ENCODE measurements at places on chromosomes 6 and 20.

DNA sequence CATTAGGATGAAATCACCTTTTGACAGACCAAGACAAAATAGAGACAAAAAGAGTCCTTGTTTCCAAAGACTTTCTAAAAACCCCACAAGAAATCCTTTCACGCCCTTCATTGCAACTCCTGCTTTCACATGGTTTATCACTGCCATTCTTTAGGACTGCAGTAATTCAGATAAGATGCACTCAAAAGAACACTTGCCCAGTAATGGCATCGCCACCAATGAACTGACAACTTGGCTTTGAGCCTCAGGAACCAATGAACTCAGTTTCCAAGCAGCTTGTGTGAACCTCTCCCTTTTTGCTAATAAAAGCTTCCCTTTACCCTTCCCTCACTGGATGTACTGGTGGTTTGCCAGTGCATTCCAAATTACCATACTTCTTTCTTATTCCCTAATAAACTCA is 21.8 kb downstream of the OSTM1 start:
- DNase-seq = no peak

DNA sequence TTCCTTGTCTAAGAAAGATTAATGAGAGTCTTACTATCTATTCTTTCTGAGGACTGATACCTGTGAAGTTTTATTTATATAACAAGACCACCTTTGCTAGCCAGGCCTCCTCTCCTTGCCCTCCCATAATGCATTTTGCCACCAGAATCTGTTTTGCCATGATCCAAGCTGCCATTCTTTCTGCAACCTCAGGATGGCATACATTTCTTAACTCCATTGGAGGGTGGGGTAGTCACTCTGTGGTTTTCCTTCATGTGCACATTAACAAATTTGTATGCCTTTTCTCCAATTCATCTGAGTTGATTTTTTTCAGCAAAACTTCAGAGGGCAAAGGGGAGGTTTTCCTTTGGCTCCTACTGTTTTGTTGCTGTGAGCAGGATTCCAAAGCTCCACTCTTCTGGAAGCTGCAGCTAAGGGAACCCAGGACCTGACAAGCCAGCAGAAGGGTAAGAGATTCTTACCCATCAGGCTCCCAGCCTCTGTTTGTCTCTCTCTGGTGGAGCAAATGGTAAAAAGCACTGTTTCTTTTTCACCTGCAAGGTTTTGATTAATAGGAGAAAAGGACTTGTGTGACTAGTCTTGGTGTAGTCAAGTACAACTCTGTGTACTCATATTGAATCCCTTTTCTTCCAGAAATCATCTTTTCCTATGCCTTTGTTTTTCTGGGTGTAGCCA is 26.2 kb upstream of the ENPP4 start:
- no peak for DNase-seq

DNA sequence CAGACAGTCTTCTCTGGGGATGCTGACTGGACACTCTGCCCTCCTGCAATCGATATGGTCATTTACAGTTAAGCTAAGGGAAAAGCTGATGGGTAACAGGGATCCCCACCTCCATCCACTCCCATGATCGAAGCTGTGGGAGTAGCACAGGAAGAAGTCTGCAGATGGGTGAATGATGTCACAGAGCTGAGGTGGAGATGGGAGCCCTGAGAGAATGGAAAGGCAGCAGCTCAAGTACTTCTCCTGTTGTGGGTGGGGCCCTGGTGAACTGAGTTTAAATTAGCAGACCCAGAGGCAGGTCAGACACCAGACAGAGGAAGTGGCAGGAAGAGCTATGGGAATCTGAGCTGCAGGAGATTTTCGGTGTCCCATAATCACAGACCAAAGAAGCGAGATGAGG is 29.0 kb downstream of the HDGFL1 start:
- no peak for DNase-seq

DNA sequence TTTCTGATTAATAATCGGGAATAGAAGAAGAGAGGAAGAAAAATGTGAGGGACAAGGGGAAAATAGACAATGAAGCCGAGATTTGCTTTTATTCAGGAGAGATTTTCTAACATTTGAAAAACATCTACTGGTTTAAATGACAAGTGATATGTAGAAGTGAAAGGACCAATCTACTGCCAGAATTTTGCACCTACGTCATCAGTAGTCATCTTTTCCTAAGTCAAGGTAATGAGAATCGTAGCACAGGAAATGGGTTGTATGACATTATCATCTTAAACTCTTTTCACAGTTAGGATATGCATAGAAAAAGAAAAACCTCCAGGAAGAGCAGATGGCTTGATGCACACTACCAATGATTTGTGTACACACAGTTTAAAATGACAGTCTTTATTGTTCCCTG is 45.3 kb upstream of the RAB32 start:
- DNase-seq = no peak

GRCh38 chr6:112683926-112684325 is 336.8 kb downstream of the RFPL4B start:
- DNase-seq = no peak

GRCh38 chr6:6840831-6841291 is 252.3 kb downstream of the LY86 start:
- DNase-seq = no peak

- DNase-seq = no peak
These were observed 71.4 kb upstream of the PREP start for GRCh38 chr6:105474234-105474633.

DNA sequence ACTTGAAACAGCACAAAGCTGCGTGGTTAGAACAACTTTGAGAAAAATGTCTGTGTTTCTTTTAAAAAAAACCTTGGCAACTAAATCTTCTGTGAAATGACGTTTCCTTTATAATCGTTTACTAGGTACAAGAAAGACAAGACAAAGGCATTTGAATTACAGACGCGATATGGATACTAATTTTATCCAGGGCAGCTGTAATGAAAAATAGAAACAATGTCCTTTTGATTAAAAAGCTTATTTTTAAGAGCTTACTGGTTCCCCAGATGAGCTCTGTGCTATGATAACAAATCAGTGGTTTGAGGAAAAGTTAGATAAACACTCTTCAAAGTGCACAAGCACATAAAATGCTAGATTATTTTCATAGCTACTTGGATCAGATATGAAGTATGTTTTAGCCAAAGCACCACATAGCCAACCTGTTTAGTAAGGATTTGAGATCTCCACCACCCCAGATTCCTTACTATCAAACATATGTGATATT is 1.6 kb upstream of the SYNCRIP start:
- no peak for DNase-seq

DNA sequence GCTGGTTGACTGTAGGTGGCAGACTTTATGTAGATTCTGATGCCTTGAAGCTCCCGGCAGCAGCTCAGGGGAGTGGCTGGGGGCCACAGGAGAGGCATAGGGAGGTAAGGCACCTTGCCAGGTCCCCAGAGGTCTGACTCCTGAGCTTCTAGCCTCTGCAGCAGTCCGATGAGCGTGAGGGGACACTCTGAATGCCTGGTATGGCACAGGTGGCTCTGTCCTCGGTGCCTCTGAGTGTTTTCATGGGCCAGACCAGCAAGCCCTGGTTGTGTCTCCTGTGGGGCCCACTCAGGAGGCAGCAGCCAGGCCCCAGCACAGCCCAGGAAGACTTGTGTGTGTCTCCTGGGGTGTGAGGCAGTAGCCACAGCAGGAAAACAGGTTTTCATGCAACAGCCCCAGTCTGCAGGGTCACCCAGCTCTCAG is 39.7 kb upstream of the IRF4 start:
- no peak for DNase-seq

DNA sequence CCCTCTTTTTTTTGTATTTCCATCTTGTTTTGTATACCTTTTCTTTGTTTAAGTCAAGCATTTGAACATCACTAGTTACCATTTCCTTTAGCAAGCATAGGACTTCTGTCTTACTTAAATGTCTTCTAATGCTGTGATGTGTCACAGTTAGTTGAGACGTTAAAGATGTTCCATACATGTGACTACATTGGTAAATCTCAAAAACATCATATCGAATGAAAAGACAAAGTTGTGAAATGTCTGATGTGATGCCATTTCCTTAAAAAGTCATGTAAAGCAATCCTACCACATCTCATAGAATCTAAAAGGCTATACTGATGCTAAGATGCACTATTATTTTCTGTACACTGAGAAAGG is 26.8 kb downstream of the SLC16A10 start:
- no peak for DNase-seq

GRCh38 chr6:71510057-71510713 is 221.6 kb downstream of the OGFRL1 start:
- no peak for DNase-seq

GRCh38 chr20:25750765-25751696 is 54.4 kb upstream of the ZNF337 start:
- peak; percentile 66 for DNase-seq

- DNase-seq = no peak
These were observed 282.7 kb downstream of the TBC1D7 start for GRCh38 chr6:13045676-13046075.

DNA sequence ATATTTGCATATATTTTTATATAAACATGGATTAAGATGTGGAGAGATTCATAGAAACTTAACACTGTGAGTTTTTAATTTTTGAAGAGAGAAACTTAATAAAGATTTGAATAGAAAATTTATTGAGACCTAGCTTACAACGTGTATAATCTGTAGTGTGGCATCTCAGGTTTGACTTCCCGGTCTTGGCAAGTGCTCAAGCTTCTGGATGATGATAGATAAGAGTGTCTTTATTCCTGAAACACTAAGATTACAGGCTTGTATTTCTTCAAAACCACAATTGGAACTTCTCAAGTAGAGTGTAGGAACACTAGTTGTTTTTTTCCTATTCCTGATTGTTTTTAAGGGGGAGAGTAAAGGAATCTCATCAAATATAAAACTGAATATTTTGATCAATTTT is 64.6 kb upstream of the NOTCH4 start:
- DNase-seq = no peak

GRCh38 chr20:32497589-32498224 is 87.4 kb downstream of the NOL4L start:
- no peak for DNase-seq

DNA sequence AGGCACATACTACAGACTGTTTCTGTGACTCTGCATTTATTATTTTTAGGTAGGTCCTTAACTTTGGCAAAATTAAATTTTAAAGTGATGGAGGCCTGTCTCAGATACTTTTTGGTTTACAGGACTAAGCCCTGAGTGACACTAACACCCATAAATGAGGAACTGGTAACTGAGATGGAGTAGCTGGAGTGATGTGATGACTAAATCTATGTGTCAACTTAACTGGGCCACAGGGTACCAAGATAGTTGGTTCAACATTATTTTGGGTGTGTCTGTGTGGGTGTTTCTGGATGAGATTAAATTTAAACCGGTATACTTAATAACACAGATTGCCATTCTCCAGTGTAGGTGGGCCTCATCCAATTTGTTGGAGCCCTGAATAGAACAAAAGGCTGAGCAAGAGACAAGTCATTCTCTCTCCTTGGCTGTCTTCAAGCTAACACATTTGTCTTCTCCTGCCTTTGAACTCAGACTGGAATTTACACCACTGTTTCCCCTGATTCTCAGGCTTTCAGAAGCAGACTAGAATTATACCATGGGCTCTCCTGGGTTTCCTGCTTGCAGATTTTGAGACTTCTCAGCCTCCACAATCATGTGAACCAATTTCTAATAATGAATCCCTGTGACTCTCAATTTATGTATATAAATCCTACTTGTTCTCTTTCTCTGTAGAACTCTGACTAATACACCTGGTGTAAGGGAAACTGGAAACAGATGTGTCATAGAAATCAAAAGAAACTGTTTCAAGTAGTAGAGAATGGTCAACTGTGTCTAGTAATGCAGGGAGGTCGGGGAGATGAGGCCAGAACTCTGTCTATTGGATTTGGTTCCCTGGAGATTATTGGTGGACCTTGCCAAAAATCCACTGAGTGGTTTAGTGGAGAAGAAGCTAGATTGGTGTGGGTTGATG is 579.2 kb downstream of the EPM2A start:
- DNase-seq = no peak

- no peak for DNase-seq
These were observed 248.7 kb upstream of the ECI2 start for GRCh38 chr6:4383910-4384638.

GRCh38 chr6:56238352-56238751 is 9.0 kb downstream of the COL21A1 start:
- no peak for DNase-seq

GRCh38 chr6:12355354-12355753 is 65.2 kb downstream of the EDN1 start:
- DNase-seq = no peak

GRCh38 chr6:77455271-77455670 is 8.0 kb downstream of the HTR1B start:
- DNase-seq = no peak

- no peak for DNase-seq
These were observed 32.1 kb upstream of the ID4 start for GRCh38 chr6:19805129-19805481.

- no peak for DNase-seq
These were observed 95.5 kb upstream of the LGSN start for GRCh38 chr6:63415286-63415685.
